ENCODE measurements at places on chromosomes 3 and 15.

- no peak for DNase-seq
- no peaks in the 10 kb centered on the region for H3K27me3 ChIP-seq
- H3K4me3 ChIP-seq, result no peak overlapping the region
- no peaks in the 10 kb centered on the region for H3K4me1 ChIP-seq
- H3K36me3 ChIP-seq, result no peaks in the 10 kb centered on the region
These were observed 493.3 kb upstream of the ROBO1 start for GRCh38 chr3:80261082-80261481.

GRCh38 chr3:129650256-129650872, 43.9 kb upstream of the PLXND1 start:
- no peak overlapping the region for H3K4me3 ChIP-seq
- no peak overlapping the region for H3K27ac ChIP-seq
- peaks cover 2% of the 10 kb centered on the region for H3K27me3 ChIP-seq
- no peaks in the 10 kb centered on the region for H3K36me3 ChIP-seq
- peak; percentile 29 for DNase-seq

DNA sequence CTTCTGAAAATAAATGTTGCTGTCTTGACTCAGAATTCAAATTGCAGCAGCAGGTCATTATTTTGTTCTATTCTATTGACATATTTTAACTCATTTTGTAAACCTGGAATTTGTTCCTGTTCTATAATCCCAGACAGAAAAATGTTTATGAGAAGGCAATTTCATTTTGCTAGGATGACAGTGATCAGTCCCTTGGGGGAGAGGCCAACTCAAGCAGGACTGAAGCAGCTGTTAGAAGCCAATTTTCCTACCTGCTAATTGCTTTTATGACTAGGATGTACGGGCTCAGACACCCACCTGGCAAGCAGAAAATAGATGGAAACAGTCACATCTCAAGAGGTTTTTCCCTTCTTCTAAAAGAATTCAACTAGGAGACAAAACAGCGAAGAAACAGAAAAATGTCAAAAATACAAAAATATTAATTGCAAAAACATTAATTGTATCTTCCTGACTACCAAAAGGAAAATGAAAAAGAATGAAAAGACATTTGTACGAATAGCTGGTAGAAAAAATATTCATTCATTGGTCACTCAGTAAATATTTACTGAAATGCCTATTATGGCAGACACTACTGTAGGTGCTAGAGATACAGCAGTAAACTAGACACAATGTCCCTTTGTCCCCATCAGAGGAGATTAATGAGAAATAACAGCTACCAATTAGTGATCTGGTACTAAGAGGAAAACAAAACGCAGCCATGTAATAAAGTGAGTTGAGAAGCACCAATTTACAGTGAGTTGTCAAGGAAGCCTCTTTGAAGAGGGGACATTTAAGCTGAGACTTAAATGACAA, 73.5 kb downstream of the PEAK1 start:
- H3K4me3 ChIP-seq, result no peak overlapping the region
- H3K27me3 ChIP-seq, result no peaks in the 10 kb centered on the region
- H3K36me3 ChIP-seq, result peaks cover 9% of the 10 kb centered on the region
- peaks cover 5% of the 10 kb centered on the region for H3K4me1 ChIP-seq
- no peak for DNase-seq

DNA sequence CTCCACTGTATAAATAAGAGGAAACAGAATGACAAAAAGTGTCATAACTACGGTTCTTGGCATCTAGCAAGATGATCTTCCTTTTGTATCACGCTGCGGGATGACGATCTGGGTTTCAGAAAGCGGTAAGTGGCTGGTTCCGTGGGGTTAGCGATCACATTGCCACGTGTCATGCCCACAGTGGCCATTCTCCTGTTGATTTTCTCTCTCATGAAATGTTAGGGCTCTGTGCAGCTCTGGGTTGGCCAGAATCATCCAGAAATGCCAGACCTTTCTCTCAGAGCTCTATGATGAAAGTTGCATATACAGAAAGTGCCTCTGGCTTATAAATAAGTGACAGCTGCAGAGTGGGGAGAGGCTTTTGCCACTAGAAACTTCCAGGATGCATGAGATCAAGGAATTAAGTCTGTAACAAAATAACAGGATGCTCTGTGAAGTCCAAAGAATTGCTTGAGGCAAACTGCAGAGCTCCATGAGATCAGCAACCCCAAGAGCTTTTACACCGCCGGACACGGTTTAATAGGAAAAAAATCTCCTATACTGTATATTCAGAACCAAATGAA, 71.6 kb downstream of the ABTB1 start:
- no peaks in the 10 kb centered on the region for H3K36me3 ChIP-seq
- H3K4me3 ChIP-seq, result no peak overlapping the region
- no peak for DNase-seq
- no peak overlapping the region for H3K27ac ChIP-seq
- H3K4me1 ChIP-seq, result no peaks in the 10 kb centered on the region

- no peaks in the 10 kb centered on the region for H3K27me3 ChIP-seq
- no peak overlapping the region for H3K27ac ChIP-seq
- no peak for DNase-seq
- no peaks in the 10 kb centered on the region for H3K36me3 ChIP-seq
These were observed 47.0 kb downstream of the OCA2 start for GRCh38 chr15:28051955-28052633.

All from T-helper 2 cell treated with Interferon-gamma antibody and Interleukin-4, amounts not matched to agents 5 μg/mL and 100 μg/mL, for 36 hours (primary cell).